ENCODE measurements at places on chromosomes 2 and 18. TPM values are rescaled to one million over a fixed set of nuclear protein-coding genes. Genes with fewer than 3 reads are reported as not detected.

Gene RNF152
- 93.2 TPM for total RNA-seq

Gene FAM124B
- total RNA-seq = 3.9 TPM

Gene GALNT13
- total RNA-seq = 0.49 TPM

Gene GEN1
- 4.9 TPM for total RNA-seq

DNA sequence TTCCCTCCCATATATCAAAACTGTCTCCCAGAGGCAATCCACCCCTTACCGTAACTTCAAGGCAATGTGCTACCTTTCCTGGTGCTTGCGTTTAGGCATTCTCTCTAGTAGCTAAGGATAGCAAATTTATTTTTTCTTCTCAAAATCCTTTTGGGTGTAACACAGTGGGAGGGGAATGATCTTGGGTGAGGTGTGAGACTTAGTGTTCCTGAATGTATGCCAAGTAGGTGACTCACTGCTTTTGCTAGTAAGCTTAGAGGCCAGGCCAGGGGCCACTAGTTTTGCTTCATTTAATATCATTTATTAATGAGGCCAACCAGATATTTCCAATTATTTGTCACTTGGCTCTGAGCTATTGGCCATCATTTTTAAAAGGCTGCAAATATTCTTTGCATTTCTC lies 135.5 kb downstream of the NAPG start:
- no peak for DNase-seq

DNA sequence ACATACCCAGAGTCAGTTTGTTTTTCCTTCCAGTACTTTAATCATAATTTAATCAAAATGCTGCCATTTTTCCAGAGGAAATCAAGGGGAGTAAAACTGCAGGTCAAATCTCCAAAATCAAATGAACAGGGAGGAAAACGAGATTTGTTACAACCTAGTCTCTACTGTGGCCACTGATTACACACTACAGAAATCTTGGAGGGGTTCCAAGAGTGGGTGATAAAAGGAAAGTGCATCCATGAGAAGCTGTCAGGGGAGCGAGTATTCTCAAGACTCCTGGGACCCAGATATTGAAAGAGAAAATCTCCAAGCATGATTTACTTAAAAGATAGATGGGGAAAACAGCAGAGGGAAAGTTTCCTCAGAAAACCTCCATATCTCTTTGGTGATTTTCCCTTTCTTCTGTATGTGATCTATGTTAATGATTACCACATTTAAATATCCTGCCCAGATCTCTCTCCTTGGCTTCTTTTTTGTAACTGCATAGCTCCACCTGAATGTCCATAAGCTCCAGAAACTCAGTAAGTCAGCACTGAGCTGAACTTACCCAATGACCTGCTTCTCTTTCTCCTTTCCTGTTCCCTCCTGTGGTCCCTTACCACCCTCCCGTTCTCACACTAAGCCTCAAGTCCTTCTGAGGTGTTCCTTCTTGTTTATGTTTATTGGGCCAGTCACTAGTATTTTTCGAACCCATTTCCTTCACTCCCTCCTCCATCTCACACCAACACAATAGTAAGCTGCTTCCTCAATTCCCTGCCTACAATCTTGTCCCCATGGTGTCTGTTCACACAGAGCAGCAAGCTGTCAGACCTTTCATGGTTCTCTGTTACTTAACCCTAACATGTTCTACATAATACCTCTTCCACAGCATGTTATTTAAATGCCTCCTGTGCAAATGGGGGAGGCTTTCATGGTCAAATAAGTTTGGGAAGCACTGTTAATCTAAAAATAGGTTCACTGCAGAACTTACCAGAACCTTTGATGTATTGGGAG lies 73.9 kb upstream of the TWSG1 start:
- no peak for DNase-seq

DNA sequence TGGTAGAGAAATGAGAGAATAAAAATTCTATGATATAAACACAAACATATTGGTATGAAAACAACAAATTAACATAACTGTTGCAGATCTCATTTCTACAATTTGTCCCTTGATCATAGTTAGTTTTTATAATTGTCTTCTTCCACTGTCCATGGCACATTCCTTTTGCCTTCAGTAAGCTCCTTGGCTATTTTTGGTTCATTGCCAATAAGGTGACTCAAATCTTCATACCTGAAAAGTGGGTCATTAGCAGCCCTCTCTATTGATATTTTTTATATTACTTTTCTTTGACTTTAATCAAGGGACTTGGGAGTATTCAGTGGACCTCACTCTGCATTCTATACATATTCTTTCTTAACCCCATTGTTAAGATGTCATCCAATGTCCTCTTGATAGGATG lies 552.9 kb downstream of the TDRD15 start:
- no peak for DNase-seq

GRCh38 chr2:177048981-177049380 lies 163.6 kb upstream of the HNRNPA3 start:
- no peak for DNase-seq

GRCh38 chr2:176947754-176948153 lies 264.8 kb upstream of the HNRNPA3 start:
- no peak for DNase-seq

DNA sequence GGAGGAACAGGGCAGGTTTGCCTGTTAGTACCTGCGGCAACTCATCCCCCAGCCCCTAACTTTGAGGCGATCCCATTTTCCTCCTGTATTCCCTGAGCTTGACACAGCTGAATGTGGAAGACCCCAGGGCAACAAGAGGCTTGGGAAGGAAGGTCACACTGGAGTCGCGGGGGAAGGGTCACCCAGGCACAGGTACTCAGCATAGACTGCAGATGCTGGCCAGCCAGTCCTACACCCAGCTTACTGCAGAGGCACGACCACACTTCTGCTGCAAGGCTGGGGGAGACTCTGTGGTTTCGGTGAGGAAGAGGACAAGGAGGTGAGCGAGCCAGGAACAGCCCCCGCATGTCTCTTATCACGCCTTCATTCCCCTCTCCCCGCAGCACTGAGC lies 91.5 kb downstream of the MALT1 start:
- peak; percentile 4 for DNase-seq

DNA sequence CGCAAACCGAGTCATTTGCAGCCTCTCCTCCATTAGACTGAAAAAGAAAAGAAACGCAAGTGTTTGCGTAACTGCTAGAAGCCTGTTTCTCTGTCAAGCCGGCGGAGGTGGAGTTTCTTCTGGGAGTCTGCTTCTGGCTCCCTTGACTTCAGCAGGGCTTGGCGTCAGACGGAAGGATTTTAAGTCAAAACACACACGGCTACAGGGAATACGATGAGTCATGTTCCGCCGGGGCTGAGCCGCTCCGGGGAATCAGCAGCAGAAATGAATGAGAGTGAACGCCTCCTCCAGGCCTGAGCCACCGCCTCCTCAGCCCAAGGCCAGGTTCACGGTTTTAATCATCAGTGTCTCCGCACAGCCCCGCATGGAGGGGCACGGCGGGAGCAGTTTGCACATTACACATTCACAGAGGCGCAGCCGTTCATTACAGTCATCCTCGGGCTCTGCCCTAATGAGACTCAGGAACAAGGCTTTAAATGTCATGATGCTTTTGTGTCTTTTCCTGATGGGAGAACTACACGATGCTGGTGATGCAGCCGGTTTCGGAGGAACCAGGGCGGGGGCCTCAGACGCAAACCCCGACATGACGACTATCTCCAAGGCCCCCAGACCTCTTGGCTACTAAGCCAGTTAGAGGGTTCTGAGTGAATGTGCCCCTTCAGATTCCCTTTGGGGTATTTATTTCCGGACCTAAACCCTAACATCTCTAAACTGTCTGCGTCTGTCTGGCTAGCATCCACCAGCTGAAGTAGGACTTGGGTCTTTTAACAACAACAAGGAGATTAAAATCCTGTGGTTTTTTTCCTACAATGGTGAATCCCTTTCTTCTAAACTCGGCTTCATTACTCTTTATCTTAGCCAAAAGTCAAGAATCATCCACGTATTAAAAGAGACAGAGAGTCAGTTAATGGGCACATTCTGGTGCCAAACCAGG lies 11.1 kb upstream of the SCG2 start:
- peak; percentile 92 for DNase-seq

DNA sequence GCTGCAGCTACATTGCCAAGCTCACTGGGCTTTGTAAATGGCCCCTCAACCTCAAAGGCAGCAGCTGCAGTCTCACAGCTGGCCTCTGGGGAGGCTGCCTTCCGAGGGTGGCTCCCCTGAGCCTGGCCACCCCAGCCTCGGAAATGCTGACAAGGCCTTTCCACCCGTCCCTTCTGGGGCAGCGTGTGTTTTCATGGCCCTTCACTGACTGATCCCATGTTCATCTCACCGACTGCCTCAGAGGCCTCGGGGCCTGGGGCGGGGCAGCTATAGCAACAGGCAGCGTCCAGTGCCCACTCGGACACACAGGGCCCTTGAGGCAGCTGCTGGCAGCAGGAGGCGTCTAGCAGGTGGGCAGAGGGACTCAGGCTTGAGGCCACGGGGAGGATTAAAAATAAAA lies 149.7 kb downstream of the GLI2 start:
- DNase-seq = no peak
